GM04504 (cell line): ENCODE measurements at places on chromosomes 5 and 9.

DNA sequence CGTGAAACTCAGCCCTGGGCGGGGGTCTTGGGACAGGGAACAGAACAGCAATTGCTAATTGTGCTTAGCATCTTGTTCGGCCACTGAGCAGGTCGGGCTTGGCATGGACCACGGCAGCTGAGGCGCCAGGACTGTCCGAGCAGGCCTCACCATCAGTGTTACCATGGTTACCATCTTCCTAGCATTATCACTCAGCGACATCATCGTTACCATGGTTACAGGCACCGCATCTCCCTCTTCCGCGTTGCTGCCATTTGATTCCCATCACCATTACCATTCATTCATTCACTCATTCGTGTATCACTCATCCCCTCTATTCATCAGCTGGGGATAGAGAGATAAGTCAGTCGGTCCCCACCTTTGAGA is 81.0 kb upstream of the ZBTB43 start:
- DNase-seq, result no peak

DNA sequence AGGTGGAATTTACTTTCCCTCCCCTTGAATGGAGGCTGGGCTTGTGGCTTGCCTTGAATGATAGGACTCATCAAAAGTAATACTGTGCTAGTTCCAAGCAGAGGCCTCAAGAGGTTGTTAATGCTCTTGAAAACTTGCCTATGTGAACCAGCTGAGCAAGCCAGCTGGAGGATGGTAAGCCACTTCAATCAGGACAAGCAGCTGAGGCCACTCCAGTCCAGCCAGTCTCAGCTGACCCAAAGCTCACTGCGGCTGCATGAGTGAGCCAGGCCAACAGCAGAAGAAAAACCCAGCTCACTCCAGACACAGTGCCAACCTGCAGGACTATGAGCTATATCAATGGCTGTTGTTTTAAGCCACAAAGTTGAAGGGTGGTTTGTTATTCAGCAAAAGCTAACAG is 182.8 kb downstream of the MCTP1 start:
- DNase-seq, result no peak

DNA sequence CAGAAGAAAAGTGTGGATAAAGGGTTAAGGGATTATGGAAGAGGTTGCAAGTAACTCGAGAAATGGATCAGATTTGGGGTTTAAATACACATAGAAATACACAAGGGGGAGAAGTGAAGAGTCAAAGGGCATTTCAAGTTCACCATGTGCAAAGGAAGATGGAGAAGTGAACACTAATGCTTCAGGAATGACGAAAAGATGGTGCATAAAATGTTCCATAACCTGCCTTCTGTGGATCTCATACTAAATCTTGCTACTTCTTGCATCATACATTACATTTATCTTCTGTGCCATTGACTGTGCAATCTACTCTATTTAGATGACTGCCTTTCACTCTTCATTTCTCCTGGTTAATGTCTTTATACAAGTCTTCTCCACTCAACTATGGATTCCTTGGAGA is 5.7 kb upstream of the SMC2 start:
- DNase-seq, result no peak

GRCh38 chr5:56264417-56265025 is 31.4 kb upstream of the ANKRD55 start:
- DNase-seq, result no peak

DNA sequence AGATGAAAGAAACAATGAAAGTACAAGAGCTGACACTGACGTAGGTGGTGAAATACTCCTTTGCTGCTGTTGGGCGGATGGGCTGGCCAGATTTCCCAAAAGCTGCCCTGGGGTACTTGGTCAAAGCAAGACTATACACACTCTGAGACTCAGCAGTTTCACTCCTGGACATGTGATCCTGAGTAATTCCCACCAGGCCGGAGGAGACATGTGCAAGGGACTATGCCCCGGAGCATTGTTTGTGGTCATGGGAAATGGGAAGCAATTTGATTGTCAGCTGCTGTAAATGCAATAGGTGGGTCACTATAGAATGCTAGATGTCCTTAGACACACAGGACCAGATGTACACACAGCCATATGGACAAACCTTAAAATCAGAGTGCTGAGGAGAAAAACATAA is 116.1 kb downstream of the DCP2 start:
- DNase-seq, result no peak
